ENCODE measurements at places on chromosomes 6 and 20.
A peak's percentile ranks its signal among the peaks of the same experiment; 100 is the strongest.

GRCh38 chr20:55964790-55965189 lies 40.5 kb downstream of the CBLN4 start:
- DNase-seq, result no peak

DNA sequence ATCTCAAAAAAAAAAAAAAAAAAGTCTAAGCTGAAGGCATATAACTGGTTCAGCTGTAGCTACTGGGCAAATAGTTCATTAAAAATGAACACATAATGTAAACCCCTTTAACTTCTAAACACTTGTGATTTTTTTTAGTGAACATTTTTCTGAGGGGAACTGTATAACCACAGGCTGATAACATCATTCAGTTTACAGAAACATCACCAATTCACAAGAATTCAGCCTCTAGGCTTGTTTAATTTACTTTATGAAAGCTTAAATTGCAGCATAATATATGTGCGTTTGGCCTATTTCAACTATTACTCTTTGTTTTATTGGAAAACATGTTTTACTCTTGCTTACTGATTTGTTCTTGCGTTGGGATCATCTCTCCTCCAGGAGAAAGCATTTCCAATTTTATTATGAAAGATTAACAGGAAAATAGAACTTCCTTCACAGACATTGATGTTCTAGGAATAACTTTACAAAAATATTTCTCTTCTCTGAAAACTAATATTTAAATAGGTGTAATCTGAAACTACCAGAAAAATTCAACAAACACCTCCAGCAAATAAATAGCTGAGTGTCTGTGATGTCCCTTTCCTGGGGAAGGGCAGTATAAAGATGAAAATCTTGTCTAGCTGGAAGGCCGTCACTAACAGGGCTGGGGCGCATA lies 284.5 kb downstream of the UST start:
- DNase-seq, result no peak

- DNase-seq, result no peak
Measured at GRCh38 chr6:112144145-112144926, 56.9 kb downstream of the FAM229B start.

- DNase-seq, result no peak
Measured at GRCh38 chr20:47713878-47714450, 71.3 kb downstream of the SULF2 start.

DNA sequence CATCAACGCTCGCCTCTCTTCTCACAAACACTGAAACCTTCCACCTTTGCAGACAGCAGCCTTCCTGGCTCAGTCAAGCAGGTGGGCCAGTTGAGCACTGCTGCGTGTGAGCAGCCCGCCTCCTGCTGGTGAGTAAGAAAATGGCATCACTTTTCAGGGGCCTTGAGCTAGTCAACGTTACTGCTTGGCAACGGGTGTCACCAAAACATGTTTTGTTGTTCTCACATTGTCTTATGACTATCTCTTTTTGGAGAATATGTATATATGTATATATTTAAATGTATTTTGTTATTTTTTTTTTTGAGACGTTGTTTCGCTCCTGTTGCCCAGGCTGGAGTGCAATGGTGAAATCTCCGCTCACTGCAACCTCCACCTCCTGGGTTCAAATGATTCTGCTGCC lies 97.0 kb upstream of the AGPAT4 start:
- DNase-seq, result peak; percentile 67

DNA sequence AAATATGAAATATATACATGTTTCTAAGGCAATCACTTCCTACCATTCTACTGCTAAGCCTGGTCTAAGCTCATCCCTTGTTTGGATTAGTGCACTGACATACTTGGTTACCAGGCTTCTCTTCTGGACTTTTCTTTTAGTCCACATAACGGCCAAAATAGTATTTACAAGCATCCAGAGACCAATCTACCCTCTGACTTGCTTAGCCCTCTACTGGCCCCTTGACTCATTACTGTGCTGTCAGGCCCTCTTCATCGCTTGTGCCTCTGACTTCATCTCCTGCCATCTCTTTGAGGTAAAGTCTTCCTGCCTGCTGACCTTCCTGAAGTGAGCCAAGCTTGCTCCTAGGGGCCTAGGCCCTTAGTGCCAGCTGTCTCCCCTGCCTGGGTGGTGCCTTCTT lies 35.1 kb downstream of the TULP4 start:
- no peak for DNase-seq

DNA sequence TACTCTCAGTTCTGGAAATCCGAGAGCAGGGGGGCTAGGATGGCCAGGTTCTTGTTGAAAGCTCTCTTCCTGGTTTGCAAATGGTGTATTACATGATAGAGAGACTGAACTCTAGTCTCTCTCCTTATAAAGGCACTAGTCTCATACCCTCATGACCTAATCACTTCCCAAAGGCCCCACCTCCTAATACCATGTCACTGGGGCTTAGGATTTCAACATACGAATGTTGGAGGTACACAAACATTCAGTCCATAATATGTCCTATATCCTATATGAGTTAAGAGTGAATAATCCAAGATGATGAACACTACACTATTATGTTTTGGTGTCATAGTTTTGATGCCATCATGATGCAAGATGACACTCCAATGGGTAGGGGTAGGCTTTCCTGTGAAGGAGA lies 20.0 kb upstream of the TXLNB start:
- DNase-seq, result no peak

DNA sequence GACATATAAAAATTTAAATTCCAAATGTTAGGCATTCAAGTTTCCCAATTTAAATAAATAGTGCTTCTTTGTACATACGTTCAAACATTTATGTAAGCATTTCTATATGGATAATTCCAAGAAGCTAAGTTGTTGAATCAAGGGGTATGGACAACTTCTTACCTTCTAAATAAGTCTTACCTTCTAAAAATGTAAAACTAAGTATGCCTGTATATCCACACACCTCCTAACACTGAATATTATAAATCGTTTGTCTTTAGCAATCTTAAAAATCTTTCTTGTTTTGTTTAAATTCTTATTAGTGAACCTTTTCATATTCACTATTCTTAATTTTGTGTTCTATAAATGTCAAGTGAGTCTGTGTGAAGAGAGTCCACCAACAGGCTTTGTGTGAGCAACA lies 2.5 kb upstream of the ZSCAN16 start:
- DNase-seq, result no peak

GRCh38 chr6:5053864-5054244 lies 31.3 kb upstream of the PPP1R3G start:
- no peak for DNase-seq

DNA sequence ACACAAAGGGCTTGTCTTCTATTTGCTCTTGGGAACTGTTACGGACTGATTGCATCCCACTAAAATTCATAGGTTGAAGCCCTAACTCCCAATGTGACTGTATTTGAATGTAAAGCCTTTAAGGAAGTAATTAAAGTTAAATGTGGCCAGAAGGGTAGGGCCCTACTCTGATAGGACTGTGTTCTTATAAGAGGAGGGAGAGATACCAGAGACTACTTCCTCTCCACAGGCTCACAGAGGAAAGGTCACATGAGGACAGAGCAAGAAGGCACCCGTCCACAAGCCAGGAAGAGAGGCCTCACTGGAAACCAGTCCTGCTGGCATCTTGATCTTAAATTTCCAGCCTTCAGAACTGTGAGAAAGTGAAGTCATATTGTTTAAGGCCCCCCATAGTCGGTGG lies 211.9 kb downstream of the CDH26 start:
- no peak for DNase-seq

DNA sequence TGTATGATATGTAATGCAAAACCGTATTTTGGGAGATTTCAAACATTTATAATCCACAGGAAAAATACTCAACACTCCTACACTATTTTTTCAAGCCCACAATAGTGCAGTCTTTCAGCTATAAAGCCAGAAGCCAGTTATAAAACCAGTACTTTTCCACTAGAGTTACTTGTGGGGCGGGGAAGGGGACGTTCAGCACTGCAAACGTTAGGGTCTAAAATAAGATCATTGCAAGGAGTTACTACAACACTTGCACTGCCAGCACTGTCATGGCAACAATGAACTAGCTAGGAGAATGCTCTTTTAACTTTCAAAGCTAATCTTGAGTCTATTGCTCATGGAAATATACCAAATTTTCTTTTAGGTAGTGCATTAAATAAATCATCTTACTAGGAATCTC lies 14.7 kb downstream of the SESN1 start:
- DNase-seq, result no peak

GRCh38 chr6:148926478-148926877 lies 179.6 kb downstream of the UST start:
- DNase-seq, result no peak

GRCh38 chr20:41390889-41391288 lies 24.3 kb upstream of the EMILIN3 start:
- no peak for DNase-seq

DNA sequence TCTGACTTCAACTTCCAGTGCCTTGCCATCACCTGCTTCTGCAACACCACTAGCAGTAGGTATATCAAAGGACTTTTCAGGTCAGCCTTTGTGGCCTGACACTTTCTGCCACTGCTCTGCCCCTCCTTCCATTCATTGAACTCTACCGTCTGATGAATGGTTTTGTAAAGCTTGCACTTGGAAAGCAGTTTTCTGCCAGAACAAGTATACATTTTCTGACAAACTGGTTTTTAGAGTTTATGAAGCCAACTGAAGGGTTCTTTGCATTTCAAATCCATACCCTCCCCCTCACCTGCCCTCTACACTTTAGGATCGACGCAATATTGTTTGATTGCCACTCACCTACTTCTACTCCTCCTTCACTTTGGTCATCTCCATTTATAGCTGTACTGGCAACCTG lies 603.1 kb downstream of the HACE1 start:
- no peak for DNase-seq

DNA sequence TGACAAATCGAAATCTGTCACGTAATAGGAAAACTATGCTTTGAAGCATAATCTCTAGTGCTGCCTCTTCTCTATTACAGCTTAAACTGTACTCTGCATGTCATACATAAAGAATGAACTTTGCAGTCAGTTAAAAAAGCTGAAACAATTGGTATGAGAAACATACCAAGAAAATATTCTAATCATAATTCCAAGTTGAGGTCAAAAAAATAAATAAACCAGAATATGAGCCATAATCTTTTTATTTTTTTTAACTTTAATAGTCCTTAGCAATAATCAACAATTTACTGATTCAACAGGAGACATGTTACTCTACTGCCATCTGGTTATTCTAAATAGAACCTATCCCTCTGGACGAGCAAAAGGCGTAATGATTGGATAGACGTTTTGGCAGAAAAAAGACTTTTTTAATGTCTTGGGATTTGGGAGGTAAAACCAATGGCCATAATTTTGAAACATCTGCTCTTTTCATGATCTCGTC lies 224.4 kb upstream of the FLRT3 start:
- no peak for DNase-seq

GRCh38 chr6:87029711-87030314 lies 65.1 kb downstream of the CGA start:
- peak; percentile 30 for DNase-seq

DNA sequence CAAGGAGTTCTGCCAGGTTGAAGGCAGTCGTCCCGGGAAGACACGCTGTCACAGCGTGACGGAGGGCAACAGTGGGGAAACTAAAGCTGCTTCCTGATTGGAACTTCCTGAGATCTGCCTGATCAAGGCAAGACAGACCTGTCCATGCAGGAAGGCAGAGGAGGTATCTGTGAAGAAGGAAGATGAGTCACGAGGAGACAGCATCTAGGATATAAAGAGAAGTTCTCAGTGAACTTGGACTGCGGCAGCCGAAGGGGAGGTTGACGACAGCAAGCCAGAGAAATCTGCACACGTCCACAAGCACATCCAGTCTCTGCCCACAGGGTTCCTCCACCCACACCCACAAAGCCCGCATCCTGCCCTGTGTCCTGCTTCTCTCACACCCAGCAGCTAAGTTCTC lies 38.6 kb downstream of the PREP start:
- no peak for DNase-seq

DNA sequence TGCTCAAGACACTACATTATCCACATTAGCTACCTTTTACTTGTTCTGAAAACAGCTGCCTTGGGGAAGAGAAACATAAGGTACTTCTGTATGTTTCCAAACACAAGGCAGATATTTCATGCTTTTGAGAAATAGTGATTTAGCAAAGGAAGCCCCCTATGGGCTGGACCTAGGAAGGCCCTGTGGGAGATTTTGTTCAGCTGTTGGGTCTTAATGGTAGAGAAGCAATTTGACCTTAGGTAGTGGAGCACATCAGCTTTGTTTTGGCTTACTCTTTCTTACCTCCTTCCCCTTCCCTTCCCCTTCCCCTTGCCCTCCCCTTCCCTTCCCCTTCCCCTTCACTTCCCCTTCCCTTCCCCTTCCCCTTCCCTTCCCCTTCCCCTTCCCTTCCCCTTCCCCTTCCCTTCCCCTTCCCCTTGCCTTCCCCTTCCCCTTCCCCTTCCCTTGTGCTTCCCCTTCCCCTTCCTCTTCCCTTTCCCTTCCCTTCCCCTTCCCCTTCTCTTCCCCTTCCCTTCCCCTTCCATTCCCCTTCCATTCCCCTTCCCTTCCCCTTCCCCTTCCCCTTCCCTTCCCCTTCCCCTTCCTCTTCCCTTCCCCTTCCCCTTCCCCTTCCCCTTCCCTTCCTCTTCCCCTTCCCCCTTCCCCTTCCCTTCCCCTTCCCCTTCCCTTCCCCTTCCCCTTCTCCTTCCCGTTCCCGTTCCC lies 84.6 kb downstream of the ANKS1A start:
- DNase-seq, result no peak

DNA sequence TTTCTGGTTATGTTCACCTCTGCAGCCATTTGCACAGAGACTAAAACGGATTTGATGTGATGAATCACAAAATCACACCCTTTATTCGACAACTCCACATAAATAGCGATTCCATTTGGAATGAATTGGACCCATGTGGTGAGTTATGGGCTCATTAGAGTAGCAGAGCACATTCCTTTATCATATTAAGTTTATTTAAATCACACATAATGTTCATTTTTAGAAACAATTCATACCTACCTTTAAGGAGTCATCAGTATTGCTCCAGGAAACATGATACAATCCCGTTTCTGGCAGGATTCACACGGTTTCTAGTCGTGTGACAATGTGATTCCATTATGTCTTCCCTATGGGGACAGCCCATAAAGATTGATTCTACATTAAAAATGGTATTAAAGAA lies 303.5 kb downstream of the CDH4 start:
- no peak for DNase-seq

DNA sequence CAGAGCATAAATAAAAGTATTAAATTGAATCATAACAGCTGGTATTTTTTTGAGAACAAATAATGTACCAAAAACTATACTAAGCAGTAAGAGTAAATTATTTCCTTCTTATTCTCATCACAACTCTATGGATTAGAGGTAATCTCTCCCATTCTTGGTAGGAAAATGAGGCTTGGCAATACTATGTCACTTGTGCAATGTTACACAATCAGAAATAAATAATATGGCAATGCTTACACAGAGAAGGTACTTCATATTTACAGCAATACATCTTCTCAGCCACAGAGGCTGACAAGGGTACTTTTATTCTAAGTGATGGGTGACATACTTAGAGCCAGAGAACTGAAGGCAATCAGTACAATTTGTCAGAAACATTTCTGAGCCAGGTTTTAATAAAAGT lies 3.9 kb downstream of the DST start:
- no peak for DNase-seq

Measured in germinal center (tissue), 1 donor.